ENCODE measurements at places on chromosomes 6 and 20.

GRCh38 chr6:119482850-119483285 is 133.3 kb upstream of the MAN1A1 start:
- no peak for DNase-seq

DNA sequence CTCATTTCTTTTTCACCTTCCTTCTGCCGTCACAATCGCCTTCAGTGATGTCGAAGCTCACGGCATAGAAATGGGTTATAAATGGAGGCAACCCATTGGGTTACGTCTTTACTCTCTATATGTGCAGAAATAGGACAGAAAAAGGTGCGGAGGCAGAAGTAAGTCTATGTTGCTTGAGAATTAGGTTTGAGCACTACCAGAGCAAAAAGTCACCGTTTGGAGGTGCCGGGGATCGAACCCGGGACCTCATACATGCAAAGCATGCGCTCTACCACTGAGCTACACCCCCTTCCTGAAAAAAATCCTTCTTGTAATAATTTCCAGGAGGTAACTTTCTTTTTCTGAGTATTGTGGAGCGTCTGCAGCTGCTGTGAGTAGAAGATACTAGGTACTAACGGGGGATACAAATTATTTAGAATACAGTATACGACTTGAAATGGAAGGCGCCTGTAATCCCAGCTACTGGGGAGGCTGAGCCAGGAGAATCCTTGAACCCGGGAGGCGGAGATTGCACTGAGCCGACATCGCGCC is 134.2 kb downstream of the TRIM27 start:
- peak; percentile 66 for DNase-seq

GRCh38 chr20:29878777-29879442 is 1378.6 kb upstream of the DEFB115 start:
- no peak for DNase-seq

GRCh38 chr20:25654487-25654886 is 30.7 kb upstream of the NANP start:
- no peak for DNase-seq

DNA sequence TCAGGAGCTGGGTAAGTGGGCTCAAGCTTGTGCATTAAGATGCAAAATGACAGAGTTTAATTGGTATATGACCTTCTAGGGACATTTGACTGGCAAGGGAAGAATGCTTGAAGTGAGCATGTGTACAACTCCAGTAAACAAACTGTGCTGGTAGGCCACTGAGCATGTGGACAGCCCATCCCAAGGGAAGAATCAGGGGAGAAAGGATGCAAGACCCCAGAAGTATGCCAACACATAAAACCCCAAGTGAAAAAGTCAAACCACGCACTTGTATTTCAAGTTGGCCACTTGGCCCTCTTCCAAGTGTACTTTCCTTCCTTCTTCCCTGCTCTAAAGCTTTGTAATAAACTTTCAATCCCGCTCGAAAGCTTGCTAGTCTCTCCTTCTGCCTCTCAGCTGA is 10.4 kb upstream of the THBD start:
- peak; percentile 48 for DNase-seq

DNA sequence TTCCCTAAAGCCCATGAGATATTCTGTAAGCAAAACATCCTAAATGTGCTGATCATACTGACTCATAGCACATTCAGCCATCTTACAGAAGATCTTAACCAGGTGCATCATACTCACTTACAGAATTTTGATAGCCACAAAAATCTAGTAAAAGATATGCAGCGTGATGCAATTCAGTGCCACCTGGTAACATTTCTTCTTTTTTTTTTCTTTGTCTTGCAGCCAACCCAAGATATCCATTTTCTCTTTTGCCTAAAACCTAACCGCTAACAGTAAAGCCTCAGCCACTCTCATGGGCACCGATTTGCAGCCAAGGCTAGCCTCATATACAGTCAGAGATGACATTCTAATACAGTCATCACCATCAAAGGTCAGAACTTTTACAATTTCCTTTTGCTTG is 293.3 kb downstream of the HACE1 start:
- no peak for DNase-seq

- no peak for DNase-seq
These were observed 3.1 kb upstream of the POU3F2 start for GRCh38 chr6:98831057-98831958.

- DNase-seq: peak; percentile 66
These were observed 262.1 kb downstream of the FOXC1 start for GRCh38 chr6:1871724-1872315.

DNA sequence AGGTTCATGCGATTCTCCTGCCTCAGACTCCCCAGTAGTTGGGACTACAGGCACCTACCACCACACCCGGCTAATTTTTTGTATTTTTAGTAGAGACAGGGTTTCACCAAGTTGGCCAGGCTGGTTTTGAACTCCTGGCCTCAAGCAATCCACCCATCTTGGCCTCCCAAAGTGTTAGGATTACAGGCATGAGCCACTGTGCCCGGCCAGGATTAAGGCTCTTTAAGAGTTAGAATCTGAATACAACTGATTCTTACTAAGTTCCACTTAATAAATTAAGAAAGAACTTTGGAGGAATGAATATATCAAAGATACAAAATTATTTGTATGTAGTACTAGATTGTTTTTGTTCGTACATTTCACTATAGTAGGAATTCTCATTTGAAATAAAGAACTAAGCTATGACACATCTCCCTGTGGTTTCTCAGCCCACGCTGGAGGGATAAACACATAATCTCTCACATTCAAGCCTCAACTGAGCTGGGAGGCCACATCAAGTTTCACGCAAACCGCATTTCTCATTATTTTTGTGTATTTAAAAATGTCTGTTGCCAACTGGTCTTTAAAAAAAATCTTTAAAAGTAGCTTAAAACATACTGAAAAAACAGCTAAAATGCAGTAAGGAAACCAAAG is 34.2 kb downstream of the DTNBP1 start:
- DNase-seq: no peak

GRCh38 chr20:20734475-20734948 is 22.1 kb upstream of the RALGAPA2 start:
- peak; percentile 53 for DNase-seq

DNA sequence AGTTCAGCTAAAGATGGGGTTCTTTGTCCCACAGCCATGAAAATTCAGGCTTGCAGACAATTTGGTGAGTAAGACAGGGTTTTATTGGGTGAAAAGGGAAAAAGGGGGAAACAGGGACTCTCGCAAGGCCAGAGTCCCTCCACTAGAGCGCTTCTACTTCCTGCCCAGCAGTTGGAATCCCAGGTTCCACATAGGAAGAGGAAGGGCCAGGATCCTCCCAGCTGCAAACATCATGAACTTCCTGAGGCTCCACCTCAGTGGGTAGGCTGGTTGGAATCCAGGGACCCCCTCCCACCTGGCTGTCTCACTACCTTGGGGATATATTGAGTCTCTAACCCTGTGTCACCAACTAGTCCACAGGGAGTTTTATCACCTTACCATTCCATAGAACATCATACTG is 39.5 kb upstream of the PRSS16 start:
- no peak for DNase-seq

GRCh38 chr6:131947986-131948661 is 3.0 kb downstream of the CCN2 start:
- DNase-seq: no peak

DNA sequence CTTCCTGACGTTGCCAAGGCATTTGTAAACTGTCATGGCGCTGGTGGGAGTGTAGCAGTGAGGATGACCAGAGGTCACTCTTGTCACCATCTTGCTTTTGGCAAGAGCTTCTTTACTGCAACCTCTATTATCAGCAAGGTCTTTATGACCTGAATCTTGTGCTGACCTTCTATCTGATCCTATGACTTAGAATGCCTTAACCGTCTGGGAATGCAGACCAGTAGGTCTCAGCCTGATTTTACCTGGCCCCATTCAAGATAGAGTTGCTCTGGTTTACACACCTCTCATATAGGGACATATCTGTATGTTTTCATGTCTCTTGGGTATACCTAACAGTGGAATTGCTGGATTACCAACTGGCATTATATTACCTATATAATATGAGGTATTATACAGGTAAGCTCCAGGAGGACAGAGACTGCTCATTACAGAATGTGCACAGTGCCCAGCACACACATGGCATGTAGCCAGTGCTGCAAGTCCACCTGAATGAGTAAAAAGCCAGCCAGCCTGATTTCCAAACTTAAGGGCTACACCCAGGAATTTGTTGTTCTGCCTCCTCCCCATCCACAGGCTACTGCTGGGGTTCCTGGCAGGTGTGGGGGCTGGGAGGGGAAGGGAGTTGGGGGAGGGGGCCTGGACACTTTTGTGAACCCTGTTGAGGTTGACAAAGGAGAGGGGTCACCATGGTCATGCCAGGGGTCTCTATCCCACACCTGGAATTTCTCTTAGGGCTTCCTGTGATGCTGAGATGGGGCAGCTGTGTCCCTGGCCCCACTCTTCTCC is 35.2 kb upstream of the BLCAP start:
- DNase-seq: no peak

GRCh38 chr6:24666097-24666640 is 530 bp downstream of the TDP2 start:
- DNase-seq: no peak
